Stimulated activated CD8-positive, alpha-beta memory T cell treated with anti-CD3 and anti-CD28 coated beads, Interleukin-15, amount 100 ng/mL, for 24 hours (primary cell): ENCODE measurements at places on chromosomes 7 and 10.

DNA sequence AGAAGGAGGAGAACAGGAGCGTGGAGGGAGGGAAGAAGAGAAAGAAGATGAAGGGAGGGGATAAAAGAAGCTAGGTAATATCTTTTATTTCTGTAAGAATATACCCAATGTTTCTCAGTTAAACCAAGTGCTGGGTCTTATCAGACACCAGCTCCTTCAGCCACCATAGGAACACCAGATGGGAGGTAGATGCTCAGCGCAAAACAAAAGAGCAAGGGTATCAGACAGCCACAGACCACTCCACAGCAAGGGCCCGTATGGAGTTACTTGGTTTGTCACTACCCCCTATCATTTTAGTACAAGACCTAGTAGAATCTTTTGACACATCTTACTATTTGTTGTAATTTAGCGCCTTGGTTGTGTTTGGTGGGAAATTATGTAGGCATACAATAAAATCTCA lies 65.9 kb upstream of the FAM133B start:
- no peak for DNase-seq

- DNase-seq: no peak
Measured at GRCh38 chr7:46554688-46555422, 633.8 kb upstream of the IGFBP3 start.

- DNase-seq: no peak
Measured at GRCh38 chr10:33137356-33138005, 179.5 kb upstream of the ITGB1 start.

DNA sequence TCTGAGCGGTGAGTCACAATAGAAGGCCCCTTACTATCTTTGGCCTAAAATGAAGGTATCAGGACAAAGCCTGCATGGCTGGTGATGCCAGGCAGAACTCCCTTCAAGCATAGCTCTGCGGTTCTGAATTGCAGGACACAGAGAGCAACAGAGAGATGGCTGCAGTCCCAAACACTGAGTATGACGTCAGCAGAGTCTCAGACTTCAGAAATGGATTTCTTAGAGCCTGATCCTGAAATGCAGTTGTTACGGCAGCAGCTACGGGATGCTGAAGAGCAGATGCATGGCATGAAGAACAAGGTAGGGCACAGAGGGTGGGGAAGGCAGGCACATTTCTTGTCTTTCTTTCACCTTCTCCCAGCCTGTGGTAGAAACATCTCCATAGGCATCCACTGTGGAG lies 13.5 kb downstream of the CCDC136 start:
- DNase-seq: no peak
